NCI-H1930 (cell line): ENCODE measurements at places on chromosomes 6 and 20.

GRCh38 chr20:51906679-51907078 is 104.4 kb upstream of the SALL4 start:
- no peak for DNase-seq

DNA sequence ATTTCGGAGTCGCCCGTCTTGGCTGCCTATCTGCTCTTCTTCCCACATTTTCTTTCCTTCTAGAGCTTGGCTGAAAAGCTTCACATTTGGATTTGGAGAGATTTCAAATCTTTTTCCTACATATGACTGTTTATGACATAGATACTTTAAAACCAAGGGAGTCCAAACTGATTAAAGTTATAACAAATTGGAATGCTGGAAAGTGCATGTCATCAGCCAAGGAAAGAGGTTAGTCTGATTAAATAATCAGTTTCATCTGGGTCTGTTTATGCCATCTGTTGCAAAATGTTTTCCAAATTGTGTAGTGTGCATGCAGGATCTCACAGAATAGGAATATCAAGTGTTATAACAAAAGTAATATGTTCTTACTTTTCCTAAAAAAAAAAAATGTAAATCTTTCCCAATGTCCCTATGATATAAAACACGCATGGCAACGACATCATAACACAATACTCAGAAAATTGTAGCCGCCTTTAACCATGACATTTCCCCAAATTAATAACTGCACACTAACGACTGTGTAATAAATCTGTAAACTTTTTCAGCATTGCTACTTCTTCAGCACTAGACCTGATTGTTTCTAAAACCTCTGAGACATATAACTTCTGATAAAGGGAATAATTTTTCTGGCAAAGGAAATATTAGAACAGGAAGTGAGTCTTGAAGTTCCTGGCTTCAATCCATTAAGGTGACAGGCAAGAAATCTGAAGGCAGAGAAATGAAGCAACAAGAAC is 230.2 kb upstream of the FOXQ1 start:
- no peak for DNase-seq

GRCh38 chr6:100335991-100336390 is 128.7 kb downstream of the SIM1 start:
- DNase-seq: no peak

- no peak for DNase-seq
These were observed 6.7 kb downstream of the ZFAND3 start for GRCh38 chr6:37826188-37826587.

- DNase-seq: no peak
These were observed 198.6 kb upstream of the UST start for GRCh38 chr6:148548065-148548748.

GRCh38 chr6:35727231-35727934 is 9.4 kb upstream of the ARMC12 start:
- DNase-seq: peak; percentile 40

GRCh38 chr6:150032598-150032997 is 7.3 kb upstream of the RAET1L start:
- no peak for DNase-seq

- DNase-seq: no peak
These were observed 78.1 kb upstream of the EZR start for GRCh38 chr6:158897236-158897635.

DNA sequence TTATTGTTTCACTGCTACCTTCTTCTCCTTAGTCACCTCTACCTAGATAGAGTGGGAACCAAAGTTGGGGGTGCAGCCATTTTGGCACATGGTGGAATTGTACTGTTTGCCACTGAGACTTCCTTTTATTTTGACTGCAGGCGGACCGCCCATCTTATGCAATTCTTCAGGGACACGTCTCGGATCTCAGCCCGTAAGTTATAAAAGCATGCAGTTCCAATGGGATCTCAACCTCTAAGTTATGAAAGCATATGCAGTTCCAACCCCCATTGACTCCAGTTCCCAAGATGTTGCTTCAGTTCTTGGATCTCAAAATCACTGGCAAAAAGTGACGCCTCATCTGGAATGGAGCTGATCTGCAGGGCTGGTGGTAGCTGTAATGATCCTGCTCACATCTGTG is 41.2 kb upstream of the CDH4 start:
- DNase-seq: no peak

DNA sequence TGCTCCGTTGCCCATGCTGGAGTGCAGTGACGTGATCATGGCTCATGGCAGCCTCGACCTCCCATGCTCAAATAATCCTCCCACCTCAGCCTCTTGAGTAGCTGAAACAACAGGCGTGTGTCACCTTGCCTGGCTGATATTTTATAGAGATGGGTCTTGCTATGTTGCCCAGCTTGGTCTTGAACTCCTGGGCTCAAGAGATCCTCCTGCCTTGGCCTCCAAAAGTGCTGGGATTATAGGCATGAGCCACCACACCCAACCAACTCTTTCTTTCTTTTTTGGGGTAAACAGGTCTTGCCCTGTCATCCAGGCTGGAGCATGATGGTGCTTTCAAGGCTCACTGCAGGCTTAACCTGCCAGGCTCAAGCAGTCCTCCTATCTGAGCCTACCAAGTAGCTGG is 266.4 kb downstream of the CDKAL1 start:
- no peak for DNase-seq

GRCh38 chr6:11771473-11772048 is 7.0 kb downstream of the ADTRP start:
- no peak for DNase-seq

- no peak for DNase-seq
These were observed 69.3 kb downstream of the UST start for GRCh38 chr6:148816117-148816516.

- DNase-seq: no peak
These were observed at the start of gene CRISP3 for GRCh38 chr6:49744259-49744658. CRISP3 (minus strand) TSS chr6:49744388; CDS start chr6:49744367, 21 bp downstream.

DNA sequence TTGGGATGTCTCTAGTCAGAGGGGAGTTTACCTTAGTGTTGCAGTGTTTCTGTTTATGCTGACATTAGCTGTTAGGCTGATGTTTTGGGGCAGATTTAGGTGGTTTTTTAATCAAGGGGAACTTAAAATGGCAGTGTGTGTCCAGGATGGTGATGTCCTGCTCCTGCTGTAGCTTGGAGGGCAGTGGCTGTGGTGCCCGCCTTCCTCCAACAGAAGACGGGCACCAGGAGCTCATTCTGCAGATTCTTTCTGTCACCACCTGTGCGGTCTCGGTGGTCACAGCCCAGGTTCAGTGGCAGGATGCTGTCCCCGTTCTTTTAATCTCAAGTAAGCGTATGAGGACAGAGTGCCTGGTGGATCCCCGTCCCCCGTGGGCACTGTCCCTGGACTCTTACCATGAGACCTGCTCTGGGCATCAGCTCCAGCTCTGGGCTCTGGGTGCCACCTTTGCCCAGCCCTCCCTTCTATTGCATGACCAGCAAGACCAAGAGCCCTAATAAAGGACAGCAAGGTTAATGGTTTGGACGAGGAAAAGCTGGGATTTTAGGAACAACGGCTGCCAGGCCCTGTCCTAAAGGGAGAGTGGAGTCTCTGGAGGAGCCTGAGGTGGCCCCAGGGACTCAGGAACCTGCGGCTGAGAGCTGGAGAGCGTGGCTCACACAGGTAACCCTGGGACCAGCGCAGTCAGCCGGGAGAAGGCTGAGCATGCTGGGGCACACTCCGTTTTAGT is 217.3 kb downstream of the ERMARD start:
- no peak for DNase-seq

DNA sequence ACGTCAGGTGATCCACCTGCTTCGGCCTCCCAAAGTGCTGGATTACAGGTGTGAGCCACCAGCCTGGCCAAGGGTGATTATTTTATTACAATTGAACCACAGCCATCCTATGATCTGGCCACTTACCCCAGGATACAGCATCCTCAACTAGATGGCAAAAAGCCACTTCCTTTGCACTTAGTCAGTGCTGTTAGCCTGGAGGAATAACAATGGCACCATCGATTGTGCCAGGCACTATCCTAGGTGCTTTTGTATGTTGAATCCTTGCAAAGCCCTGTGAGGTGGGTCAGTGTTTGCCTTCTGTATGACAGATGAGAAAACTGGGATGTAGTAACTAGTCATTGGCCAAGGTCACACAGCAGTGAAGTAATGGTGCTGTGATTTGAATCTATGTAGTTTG is 11.2 kb upstream of the TTPAL start:
- no peak for DNase-seq

- DNase-seq: no peak
These were observed 94.8 kb upstream of the AFDN start for GRCh38 chr6:167731731-167732422.

DNA sequence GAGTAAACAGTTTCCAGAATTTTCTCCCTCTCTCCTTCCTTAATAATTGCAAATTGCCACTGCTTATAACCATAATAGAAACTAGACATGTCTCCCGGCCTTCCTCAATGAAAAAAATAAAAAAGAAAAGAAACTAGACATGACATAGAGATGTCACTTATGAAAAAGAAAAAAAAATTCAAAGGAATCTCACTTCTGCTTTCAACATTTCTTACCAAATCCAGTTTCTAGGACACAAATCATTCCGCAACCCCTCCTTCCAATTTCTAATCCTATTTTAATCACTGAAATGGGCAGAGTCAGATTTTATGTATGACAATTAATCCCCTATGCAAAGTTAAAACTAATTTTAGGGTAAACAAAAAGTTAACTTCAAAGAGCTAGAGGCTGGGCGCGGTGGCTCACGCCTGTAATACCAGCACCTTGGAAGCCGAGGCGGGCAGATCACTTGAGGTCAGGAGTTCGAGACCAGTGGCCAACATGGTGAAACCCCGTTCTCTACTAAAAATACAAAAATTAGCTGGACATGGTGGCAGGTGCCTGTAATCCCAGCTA is 40.1 kb upstream of the EEF1A1 start:
- no peak for DNase-seq

DNA sequence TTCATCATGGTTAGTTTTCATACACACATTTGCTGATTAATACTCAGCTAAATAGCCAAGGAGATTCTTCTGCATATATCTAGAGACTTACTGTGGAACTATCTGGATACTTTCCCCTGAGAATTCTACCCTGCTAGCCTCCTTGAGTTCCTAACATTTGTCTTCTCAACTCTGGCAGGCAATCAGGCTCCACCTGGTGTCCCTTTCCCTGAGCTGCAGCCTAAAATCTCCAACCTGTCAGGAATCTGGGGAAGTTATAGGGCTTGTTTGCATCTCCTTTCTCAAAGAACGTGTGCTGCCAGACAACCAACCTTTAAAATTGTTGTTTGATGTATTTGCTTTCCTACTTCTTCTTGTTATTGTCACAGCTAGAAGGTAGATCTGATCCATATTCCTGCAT is 73.4 kb downstream of the FUT9 start:
- no peak for DNase-seq

GRCh38 chr20:34190679-34191090 is 50.5 kb upstream of the ASIP start:
- peak; percentile 35 for DNase-seq

DNA sequence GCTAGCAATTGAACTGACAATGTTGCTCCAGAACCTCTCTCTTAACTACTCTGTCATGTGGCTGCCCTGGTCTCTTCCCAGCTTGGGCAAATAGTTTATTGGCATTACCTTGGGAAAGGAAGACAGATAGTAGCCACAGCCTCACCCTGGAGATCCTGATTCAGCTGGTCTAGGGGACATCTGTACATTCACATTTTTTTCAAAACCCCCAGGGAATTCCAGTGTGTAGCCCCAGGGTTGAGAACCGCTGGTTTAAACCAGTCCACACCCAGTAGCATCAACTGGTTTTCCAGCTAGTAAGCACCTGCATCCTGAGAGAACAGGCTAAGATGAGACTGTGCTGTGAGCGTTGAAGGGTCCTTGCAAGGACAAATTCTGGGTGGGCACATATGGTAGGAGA is 9.6 kb downstream of the SCUBE3 start:
- no peak for DNase-seq

GRCh38 chr20:49338061-49338460 is 60.2 kb upstream of the ZNFX1 start:
- no peak for DNase-seq

DNA sequence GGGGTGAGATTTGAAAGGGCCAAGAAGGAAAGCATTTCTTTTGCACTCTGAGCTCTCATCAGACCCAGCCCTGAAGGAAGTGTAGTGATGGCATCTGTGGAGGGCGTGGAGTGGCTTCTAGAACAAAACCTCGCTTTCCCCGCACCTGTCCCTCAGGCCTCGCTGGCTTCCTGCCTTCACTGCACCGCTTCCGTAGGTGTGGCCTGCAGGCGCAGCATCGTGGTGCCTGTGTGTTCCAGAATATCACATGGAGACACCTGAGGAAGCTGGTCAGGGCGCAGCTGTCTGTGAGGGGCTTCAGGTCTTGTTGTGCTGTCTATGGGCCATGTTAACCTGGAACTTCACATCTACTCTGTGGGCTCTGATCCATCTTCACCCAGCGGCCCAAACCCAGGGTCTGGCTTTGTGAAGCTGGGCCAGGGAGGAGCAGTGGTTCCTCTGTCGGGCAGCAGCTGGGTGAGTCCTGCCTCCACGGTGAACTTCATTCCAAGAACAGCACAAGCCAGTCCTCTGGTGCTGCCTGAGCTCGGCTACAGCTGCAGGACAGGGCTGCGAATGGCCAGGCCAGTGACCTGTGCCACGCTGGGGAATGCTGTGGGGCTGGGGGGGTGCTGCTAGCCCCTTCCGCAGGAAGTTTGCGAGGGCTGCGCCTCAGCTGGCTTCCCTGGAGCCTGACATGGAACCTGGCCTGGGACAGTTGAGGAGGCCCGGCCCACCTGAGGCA is 40.9 kb downstream of the DSTN start:
- no peak for DNase-seq

- DNase-seq: no peak
These were observed 35.6 kb upstream of the ZBP1 start for GRCh38 chr20:57655809-57656155.

DNA sequence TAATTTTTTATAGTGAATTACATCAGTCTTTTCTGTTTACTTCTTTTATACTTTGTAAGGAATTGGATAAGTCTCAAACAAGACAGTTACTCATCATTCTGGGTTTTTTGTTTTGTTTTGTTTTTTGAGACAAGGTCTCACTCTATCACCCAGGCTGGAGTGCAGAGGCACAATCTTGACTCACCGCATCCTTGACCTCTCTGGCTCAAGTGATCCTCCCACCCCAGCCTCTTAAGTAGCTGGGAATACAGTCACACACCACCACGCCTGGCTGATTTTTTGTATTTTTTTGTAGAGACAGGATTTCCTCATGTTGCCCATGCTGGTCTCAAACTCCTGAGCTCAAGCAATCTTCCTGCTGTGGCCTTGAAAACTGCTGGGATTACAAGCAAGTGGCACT is 524.3 kb downstream of the EYS start:
- no peak for DNase-seq

DNA sequence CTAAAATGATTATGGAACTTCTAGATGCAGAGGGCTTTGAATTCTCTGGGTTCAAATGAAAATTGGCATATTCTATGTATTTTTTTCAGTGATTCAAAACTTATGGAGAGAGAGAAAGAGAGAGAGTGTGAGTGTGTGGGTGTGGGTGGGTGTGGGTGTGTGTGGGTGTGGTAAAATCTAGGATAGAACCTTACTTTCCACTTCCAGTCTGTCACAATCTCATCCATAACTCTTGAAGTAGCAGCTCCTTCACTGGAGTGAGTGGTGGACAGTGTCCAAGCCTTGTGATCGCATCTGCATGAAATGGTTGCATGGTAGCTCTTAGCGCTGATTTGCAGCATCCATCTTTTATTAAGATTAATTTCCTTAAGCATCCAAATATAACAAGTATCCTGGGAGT is 37.7 kb downstream of the ADGB start:
- no peak for DNase-seq
